ENCODE measurements at places on chromosomes 1 and 21.

- DNase-seq: no peak
Measured at GRCh38 chr1:12458571-12458970, 159.4 kb downstream of the DHRS3 start.

- DNase-seq: no peak
Measured at GRCh38 chr1:33903210-33903589, 39.3 kb downstream of the HMGB4 start.

DNA sequence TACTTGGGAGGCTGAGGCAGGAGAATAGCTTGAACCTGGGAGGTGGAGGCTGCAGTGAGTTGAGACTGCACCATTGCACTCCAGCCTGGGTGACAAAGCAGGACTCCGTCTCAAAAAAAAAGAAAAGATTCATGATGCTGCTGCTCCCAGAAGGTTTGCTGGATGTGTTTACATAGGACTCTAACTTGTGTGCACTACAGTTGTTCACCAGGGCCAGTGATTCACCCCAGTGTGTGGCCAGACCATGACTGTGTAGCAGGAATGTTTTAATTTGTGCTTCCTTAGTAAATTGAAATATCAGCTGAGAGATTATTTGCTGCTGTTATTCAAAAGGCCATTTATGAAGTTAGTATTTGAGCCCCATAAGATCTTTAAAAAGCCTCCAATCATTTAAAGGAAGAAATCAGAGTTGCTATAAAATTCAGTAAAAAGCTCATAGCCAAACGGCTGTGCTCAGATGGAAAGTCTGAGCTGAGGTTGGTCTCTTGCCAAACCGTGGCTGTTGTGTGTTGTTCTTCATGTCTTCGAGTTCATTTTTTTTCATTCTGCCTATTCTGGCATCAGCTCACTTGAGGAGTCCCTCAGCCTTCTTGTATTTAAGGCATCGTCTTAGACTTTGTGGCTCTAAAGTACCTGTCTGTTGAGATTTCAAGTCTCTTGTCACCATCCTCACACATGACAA is 18.1 kb upstream of the PGD start:
- no peak for DNase-seq

GRCh38 chr1:218636548-218636947 is 291.4 kb downstream of the TGFB2 start:
- DNase-seq: no peak

DNA sequence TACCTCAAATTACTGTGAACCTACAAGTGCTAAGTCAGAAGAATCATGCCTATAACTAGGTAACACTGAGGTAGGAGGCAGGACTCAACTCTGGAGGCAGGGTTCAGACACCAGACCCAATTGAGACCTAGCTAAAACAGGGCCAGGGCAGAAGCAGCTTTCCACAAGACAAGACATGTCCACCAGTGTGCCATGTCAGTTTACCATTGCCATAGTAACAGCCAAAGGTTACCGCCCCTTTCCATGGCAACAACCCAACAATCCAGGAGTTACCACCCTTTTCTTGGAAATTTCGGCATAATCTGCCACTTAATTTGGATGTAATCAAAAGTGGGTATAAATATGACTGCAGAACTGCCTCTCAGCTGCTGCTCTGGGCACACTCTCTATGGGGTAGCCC is 432.3 kb downstream of the DPYD start:
- DNase-seq: no peak

DNA sequence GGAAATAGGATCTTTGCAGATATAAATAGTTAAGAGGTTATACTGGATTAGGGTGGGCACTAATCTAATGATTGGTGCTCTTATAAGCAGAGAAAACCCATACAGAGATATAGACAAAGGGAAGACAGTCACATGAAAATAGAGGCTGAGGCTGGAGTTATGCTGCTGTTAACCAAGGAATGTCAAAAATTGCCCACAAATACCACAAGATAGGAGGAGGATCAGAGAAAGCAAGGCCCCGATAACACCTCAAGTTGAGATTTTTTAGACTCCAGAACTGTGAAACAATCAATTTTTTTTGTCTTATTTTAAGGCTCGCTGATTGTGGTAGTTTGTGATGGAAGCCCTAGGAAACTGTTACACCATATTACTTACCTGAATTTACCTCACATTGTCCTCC is 513.2 kb downstream of the COL11A1 start:
- no peak for DNase-seq

- DNase-seq: no peak
Measured at GRCh38 chr1:20785907-20786252, 1.2 kb downstream of the HP1BP3 start.

DNA sequence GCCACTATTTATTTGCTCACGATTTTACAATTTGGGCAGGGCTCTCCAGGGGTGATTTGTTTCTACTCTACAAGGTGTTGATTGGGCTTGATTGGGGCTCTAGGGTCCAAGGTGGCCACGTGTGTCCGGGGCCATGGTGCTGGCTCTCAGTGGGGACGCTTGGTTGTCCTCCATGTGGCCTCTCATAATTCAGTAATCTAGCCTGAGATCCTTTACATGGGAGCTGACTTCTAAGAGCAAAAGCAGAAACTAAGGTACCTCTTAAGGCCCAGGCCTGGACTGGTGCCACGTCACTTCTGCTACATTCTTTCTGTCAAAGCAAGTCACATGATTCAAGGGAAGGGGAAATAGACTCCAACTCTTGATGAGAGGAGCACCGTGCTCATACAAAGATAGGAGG is 8.1 kb upstream of the PSRC1 start:
- DNase-seq: peak; percentile 73

GRCh38 chr1:103106426-103107341 is 1.6 kb downstream of the COL11A1 start:
- DNase-seq: peak; percentile 41

GRCh38 chr1:247445526-247446356 is 12.2 kb downstream of the OR2B11 start:
- peak; percentile 94 for DNase-seq

- no peak for DNase-seq
Measured at GRCh38 chr1:84367219-84367618, 31.1 kb upstream of the DNASE2B start.

- no peak for DNase-seq
Measured at GRCh38 chr1:80050085-80050484, 1043.6 kb upstream of the ADGRL4 start.

DNA sequence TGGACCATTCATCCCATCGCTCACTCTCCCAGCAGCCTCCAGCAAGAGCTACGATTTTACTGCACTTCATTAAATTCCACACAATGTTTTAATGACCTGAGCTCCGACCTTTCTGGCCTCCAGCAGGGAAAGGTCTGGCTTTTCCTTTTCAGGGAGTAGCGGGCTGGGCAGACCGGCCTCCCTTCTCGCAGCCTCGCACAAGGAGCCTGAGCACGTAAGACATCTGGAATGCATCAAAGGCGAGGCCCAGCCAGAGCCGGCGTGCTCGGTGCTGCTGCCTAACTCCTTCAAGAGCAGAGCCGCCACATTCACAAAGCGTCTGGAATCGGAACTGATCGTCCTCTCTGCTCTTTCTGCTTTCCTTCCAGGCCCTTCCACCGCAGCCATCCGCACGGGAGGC is 32.5 kb upstream of the FHAD1 start:
- DNase-seq: no peak

DNA sequence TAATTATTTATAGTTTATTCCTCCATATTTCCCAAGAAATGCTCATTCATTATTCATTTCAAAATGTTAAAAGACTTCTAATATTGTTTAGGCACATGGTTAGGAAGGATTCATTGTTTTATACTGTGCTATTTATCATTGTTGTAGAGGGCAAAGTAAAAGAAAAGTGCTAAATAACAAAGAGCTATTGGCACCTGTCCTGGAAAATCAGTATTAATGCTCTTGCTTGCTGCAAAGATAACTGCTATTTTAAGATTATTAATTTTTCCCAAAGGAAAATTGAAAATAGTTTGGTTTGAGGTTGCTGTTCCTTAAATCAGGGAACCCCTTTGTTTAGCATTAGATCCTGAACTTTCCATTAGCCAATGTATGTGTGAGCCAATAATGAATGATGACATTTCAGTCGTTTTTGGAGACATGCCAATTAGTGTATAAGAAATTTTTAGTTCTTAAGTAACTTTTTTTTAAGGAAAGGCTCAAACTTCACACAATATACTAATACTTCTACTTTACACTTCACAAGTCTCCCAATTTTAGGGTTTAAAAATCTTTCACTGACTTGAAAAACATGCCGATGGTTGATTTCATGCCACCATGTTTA is 39.9 kb downstream of the EPB41 start:
- no peak for DNase-seq

DNA sequence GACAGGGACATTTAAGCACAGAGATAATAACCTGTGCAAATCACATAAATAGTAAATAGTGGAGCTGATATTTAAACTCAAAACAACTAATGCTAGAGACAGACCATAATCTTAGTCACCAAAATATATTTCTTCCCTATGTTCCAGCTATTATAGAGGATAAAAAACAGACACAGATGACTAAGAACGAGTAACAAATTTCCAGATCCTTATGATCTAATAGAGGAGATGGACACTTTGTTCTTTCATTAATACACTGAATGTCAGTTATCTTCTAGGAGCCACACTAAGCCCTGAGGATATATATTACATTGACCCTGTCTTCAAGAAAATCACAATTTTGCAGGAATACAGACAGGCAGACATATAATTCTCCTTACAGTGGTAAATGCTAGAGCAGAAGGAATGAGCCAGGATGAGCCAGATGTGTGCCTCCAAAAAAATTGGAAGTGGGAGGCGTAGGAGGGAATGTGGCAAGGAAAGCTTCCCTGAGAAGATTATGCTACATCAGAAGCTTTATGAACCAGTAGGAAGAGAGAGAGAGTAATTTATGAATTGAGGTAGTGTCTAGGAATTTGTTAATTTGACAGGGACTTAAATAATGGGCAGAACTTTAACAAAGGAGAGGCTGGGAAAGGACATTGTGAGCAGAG is 395.4 kb upstream of the BEND5 start:
- no peak for DNase-seq

- DNase-seq: no peak
Measured at GRCh38 chr1:100343897-100344296, 8.4 kb upstream of the CDC14A start.

GRCh38 chr1:244089561-244089960 is 38.5 kb downstream of the ZBTB18 start:
- no peak for DNase-seq

GRCh38 chr1:21289700-21290545 is at the start of gene ECE1:
Gene ECE1 (minus strand): TSS chr1:21290463. CDS start chr1:21290414, 49 bp downstream.
- peak; percentile 82 for DNase-seq

GRCh38 chr1:154747740-154748404 is 122.2 kb downstream of the KCNN3 start:
- DNase-seq: no peak

DNA sequence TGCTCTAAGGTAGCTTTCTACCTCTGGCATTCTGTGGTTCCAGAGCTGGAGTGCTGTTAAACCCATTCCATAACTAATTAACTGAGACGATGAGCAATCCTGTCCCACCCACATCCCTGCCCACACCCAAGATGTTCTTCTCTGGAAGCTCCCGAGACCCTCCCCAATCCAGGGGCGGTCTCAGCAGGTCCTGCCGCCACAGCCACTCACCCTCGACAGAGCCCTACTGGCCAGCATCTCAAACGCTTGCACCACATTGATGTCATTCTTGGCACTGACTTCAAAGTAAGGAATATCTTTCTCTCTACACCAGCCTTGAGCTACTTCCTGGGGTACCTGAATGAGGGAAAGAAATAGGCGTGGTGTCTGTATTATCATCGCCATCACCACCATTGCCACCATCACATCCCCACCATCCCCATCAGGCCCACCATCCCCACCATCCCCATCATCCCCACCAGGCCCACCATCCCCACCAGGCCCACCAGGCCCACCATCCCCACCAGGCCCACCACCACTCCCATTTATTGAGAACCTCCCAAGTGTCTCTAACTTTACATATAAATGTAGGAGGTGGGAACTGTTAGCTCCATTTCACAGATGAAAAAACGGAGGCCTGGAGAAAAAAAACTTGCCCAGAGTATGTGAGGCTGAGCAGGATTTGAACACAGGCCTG is 17.7 kb downstream of the RAB7B start:
- no peak for DNase-seq

GRCh38 chr21:44880405-44881197 is 7.1 kb upstream of the PTTG1IP start:
- peak; percentile 95 for DNase-seq

- no peak for DNase-seq
Measured at GRCh38 chr21:27954543-27955165, 987.8 kb upstream of the ADAMTS5 start.

GRCh38 chr1:35807614-35808449 is at the start of gene AGO4:
Gene AGO4 (plus strand): TSS chr1:35808016. CDS start chr1:35808417, 401 bp downstream.
- peak; percentile 58 for DNase-seq

- no peak for DNase-seq
Measured at GRCh38 chr1:19179597-19180264, 30.3 kb downstream of the UBR4 start.

DNA sequence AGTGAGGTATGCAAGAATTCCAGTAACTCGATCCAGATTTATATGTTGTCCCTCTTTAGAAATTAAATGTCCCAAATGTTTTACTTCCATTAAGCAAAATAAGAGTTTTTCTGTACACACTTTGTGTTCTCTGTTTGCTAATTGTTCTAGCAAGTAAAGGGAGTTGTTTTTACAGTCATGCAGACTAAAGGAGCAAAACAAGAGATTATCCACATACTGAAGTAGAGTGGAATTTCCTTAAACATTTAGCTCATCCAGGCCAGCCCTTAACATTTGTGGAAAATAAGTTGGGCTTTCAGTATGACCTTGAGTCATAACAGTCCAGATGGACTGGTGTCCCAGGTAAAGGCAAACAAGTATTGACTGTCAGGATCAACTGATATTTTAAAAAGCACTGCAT is 44.1 kb upstream of the TINAGL1 start:
- DNase-seq: no peak

GRCh38 chr1:91585982-91586381 is 85.3 kb downstream of the CDC7 start:
- DNase-seq: no peak

DNA sequence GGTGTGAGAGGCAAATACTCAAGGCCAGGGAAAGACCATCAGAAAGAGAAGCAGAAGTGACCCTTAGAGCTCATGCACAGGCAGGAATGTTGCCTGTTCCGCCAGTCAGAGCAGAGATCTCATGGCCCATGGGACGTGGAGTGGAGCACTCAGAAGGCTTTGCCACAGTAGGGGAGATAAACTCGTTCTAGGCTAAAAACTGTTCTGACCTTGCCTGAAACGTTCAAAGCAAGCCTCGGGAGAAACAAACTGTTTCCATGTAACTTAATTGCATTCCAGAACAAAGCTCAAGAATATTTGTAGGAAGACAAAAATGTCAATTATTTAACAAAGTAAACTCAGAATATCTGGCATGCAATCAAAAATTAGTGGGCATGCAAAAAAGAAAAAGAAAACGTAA is 20.7 kb upstream of the SLC19A1 start:
- no peak for DNase-seq

Data from suppressor macrophage treated with lipopolysaccharide for 1 hour (primary cell).